ENCODE measurements at places on chromosomes 13 and 19. TPM values are rescaled to one million over a fixed set of nuclear protein-coding genes. Genes with fewer than 3 reads are reported as not detected.

The PDX1 gene
- not detected for total RNA-seq

The TDRD12 gene
- 0.30 TPM for total RNA-seq

DNA sequence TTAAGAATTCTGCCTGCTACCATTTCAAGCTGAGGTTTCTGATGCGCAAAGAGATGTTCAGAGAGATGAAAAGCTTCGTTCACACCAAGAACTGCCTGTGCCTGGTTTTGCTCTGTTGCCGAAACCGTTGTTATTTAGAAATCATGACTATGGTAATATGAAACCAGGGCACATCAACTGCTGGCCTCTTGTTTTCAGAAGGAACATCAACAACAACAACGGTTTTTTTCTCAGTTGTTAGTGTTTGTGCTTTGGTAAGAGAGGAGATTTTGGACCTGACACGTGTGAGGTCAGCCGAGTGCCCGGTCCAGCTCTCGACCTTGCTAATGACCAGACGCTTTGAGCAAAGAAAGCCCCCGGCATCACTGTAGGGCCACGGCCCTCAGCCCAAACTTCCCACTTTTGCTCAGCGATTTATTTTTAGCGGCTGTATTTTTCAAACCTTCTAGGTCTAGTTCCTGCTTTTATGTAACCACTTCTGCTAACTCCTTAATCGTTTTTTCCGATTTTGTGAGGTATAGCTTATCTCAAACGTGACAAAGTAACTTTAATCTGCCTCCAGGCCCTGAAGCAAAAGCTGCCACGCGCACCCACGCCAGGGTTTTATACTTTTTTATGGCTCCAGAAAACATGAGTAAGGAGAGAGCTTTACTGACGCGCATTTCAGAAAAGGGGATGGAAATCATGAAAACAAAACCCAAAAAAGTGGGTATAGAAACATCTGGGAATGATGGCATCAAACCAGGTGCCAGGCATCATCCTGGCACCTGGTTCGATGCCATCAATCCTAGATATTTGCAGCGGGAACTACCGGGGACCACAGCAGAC is 42.0 kb downstream of the KLF2 start:
- no peak for DNase-seq

- DNase-seq = peak; percentile 36
Observed at GRCh38 chr19:5403968-5404640, 51.1 kb upstream of the ZNRF4 start.

GRCh38 chr19:36244066-36244465 is 29.2 kb downstream of the ZNF146 start:
- DNase-seq = no peak

DNA sequence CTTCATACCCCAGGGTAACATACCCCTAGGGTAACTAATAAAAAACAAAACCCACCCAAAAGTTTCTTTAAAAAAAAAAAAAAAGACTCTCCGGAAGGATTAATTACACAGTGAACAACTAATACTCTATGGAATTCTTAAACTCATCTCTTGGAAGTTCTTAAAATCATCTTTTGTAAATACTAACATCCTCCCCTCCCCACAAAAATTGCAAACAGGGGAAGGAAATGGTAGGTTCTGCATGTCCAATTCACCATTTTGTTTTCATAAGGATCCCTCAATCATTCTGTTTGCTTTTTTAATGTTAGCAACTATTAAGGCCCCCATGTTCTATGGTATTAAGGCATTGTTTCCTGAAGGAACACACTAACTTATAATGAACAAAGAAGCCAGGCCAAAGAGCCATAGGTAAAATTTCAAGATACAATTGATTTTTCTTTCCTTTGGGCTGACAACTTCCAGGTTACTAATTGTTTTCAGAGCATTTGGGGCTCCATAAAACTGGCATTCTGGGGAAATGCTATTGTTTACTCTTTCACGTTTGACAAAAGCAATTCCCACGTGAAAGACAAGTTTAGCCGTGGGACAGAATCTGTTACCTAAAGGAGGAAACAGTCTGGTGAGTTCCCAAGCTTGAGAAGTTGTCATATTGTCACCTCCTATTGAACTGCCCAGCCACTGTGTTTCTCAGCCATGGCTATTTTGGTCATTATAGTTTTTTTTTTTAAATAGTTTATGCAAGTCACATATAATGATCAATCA is 107.0 kb downstream of the FLT1 start:
- no peak for DNase-seq

GRCh38 chr19:22517496-22518411 is 95.6 kb upstream of the ZNF98 start:
- DNase-seq = no peak

DNA sequence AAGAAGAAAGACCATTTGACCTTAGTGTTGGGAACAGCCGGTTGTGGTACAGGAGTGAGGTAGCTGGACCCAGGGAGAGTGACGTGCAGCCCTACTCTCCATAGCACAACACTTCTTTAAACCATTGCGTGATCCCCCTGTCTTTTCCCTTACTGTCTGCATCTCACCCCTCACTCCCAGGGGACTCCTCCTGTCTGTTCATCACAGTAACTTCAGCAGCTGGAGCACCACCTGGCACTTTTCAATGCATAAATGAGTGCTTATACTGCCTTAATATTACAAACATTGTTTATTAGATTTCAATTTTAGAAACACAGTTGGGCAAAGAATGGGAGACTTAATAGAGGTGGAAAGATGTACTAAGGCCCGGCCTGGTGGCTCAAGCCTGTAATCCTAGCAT is 285.5 kb downstream of the UQCRFS1 start:
- no peak for DNase-seq

- DNase-seq = no peak
Observed at GRCh38 chr13:46176756-46177155, 5.2 kb downstream of the LCP1 start.

- DNase-seq = peak; percentile 84
Observed at GRCh38 chr19:6744381-6745301, 5.2 kb downstream of the TRIP10 start.

DNA sequence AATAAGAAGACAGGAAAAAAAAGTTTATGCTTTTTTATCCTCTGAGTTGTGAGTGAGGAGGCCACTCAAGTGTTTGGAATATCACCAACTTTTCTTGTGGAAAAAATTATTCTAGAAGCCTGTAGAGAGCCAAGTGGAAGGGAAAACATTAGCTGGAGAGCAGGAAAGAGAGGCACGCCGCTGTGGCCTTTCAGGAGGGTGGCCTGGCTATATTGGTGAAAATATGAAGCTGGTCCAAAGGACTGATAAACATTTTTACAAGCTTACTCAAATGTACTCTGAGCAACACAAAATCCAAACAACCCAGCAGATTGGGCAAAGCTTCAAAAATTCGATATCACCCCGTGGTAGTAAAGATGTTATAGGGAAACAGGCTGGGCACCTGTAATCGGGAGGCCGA is 2.3 kb upstream of the EIF3G start:
- DNase-seq = no peak

DNA sequence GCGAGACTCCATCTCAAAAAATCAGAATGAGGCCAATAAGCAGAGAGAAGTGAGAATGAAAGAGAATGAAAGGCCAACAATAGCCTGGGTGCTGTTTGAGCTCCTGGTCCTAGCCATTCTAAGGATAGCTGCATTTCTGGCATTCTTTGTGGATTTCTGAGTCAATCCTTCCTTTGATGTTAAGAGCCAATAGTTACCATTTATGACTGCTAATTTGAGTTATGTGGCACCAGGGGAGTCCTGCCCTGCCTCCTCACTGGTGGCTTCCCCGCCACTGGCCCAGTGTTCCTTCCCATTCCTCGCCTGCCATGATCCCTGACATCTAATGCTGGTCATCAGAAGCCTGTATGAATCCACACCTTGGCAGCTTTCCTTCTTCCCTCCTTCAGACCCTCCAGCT is 991.2 kb downstream of the UQCRFS1 start:
- no peak for DNase-seq

GRCh38 chr19:18063463-18063862 is 23.3 kb downstream of the IL12RB1 start:
- no peak for DNase-seq

GRCh38 chr19:3968556-3969434 is 2.1 kb downstream of the DAPK3 start:
- peak; percentile 79 for DNase-seq

GRCh38 chr19:52901842-52902241 is 4.4 kb upstream of the ZNF320 start:
- no peak for DNase-seq

GRCh38 chr13:51423766-51424165 is 29.1 kb downstream of the INTS6 start:
- DNase-seq = no peak

The DCAF15 gene
- 31.5 TPM for total RNA-seq

The SIGLECL1 gene
- not detected for total RNA-seq

GRCh38 chr19:11196406-11197287 is 698 bp downstream of the KANK2 start:
- DNase-seq = no peak

DNA sequence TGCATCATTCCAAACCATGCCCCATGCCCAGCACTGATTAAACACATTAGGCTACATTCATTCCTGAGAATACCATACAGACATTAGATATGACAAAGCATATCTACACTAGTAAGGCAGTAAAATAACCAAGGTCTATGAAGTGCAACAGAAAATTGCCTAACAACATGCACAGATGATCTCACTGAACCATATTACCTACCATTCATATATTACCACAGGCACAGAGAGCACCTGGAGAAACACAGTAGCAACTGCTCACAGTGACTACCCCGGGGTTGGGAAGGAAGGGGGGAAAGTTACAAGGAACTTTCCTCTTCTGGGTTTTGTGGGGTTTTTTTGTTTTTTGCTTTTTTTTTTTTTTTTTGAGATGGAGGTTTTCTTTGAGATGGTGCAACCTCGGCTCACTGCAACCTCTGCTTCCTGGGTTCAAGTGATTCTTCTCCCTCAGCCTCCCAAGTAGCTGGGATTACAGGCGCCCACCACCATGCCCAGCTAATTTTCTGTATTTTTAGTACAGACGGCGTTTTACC is 669.6 kb downstream of the UQCRFS1 start:
- DNase-seq = no peak

DNA sequence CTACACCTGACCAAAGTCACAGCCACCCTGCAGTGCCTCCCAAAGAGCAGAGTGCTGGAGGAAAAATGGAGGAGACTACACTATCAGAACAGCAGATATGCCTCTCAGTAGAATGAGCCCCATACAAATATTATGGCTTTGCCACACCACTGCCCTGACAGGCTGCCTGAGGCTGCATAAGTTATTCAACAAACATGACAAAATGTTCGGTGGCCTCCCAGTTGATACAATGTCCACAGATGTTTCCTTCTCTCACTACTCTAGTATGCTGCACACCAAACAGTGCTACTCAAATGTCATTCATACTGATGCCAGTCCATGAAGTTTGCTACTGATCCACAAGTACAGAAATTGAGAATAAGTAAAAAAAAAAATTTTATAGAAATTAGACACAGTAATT is 41.0 kb downstream of the N4BP2L2 start:
- no peak for DNase-seq

DNA sequence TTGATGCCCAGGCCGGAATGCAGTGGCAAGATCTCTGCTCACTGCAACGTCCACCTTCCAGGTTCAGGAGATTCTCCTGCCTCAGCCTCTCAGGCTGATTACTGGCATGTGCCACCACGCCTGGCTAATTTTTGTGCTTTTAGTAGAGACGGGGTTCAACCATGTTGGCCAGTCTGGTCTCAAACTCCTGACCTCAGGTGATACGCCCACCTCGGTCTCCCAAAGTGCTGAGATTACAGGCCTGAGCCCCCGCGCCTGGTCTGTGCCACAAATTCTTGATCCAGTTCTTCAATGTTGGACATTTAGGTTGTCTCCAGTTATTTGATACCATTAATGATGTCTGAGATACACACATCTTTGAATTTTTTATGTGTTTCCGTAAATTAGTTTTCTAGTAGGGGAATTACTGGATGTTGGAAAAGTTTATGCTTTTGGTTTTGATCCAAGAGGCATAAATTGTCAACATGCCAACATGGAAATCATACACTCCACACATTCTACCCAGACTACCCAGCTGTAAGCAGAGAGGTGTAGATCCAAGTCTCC is 525 bp upstream of the COG3 start:
- no peak for DNase-seq

The HSD17B14 gene
- total RNA-seq = 20.1 TPM

DNA sequence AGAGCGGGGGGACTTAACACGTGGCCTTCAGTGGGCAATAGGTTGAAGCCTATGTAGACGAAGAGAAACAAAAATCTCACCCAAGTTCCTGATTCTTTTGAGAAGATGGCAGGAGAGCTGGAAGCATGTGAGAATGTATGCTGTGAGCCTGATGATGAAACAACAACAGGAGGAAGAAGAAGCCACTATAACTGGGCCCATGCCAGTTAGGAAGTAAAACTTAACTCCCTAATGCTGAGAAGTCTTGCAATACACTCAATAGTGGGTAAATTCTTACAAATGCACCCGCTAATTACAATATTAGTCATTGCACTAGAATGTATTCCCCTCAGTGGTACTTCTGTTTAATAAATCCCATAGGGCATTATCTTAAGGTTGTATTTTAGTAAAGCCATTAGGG is 9.1 kb downstream of the PCDH17 start:
- DNase-seq = no peak

DNA sequence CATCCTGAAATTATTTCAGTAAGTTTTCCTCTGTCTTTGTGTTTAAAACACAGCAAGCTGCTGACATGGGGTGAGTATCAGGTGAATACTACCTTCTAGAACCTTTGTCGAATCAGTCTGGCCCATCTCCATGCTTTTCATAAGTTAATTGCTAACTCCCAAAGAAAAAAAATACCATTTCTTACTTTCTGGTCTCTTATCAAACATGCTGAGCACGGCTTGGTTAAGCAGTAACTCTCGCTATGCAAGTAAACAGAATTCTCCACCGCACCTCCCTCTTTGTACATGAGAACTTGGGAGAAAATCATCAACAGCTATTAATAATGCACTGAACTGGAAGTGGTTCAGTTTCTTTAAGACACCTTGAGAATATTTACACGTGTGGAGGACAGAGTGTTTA is 88.6 kb downstream of the FGF9 start:
- no peak for DNase-seq

The HIF3A gene
- 222 TPM for total RNA-seq

- DNase-seq = no peak
Observed at GRCh38 chr13:87403748-87404432, 267.3 kb upstream of the SLITRK5 start.

The C19orf81 gene
- not detected for total RNA-seq

- DNase-seq = no peak
Observed at GRCh38 chr19:23867895-23868294, 46.8 kb upstream of the ZNF726 start.

DNA sequence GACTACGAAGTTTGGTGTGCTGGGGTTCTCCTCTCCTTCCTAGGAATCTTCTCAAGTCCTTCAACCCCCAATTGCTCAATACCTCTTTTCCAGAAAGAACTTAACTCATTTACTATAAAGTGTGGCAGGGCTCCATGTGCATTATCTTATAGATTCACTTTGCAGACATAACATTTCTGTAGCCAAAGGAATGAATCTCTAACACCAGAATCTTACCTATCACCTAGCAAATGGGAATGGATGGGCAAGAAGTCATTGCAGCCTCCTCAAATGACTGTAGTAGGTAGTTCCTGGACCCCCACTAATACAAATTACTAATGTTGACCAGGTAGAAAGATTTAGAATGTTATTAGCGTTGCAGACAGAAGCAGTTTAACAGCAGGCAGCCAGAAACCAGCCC is 5.7 kb upstream of the CACNA1A start:
- no peak for DNase-seq

Measured in tibial nerve (tissue), 4 donors.